ENCODE measurements at places on chromosomes 11 and 22.
A peak's percentile ranks its signal among the peaks of the same experiment; 100 is the strongest.

- no peak for DNase-seq
Observed at GRCh38 chr22:29617922-29618629, 14.6 kb downstream of the NF2 start.

DNA sequence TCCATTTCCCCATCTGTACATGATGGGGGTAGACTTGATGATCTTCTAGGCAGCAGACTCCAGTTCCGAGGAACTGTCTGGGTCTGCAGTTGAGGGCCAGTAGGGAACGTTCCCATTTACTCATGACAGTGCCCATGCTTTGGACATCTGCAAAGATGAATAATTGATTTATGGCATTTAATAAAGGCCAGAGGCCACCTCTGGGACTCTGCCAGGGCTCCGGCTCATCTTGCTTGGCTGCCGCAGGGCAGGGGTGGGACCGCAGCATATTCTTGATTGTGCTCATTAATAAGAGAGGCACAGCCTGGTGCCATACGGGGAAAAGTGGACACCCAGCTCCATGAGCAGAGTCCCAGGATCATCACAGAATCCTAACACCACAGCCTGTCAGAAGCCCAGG is 28.1 kb upstream of the KLHL35 start:
- no peak for DNase-seq

GRCh38 chr11:125494974-125495725 is 915 bp downstream of the FEZ1 start:
- no peak for DNase-seq

GRCh38 chr11:66081505-66081904 is 11.4 kb downstream of the PACS1 start:
- no peak for DNase-seq

DNA sequence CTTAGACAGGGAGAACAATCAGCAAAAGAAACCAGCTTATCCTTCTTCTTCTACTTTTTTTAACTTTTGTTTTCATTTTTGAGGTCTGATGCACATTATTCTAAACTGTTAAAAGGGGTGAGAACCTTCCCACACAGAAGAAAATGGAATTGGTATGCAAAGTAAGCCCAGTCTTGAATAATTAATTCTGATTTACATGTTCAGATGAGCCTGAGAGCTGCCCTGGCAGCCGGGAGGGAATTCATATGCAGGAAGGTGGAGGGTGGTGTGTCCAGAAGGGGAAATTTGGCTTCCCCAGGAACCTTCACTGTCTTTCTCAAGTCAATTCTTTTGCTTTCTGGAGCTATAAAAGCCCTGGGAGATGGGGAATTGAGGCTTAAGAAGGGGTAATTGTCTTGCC is 181.0 kb downstream of the INSC start:
- DNase-seq: no peak

DNA sequence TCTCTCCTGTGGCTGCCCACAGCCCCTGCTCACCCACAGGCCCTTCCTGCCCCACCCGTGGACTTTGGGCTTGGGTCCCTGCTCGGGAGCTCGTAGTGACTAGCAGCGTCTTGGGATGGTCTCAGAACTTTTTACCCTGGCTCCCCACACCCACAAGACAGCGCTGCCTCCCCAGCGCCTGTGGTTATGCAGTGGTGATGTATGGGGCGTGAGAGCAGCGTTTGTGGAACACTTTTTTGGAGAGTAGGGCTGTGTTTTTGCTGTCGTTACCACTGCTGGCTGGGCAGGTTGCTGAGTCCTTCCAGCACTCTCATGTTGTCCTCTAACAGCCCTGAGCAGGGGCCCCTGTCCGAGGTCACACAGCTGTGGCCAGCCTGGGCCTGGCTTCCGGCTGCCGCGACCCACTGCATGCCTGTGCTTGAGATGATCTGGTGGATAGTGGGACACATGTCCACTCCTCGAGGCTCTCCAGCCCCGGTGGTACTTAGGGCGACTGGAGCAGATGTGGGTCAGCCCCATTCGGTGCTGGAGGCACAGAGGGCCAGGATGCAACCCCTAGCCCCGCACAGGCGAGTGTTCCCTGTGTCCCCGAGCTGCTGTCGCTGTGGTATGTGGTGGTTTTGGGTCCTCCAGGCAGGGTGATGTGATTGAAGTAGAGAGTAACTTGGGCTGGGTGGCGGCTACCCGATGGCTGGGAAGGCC is 7.1 kb upstream of the GRAMD4 start:
- no peak for DNase-seq

GRCh38 chr22:41217553-41218157 is 12.5 kb downstream of the L3MBTL2 start:
- DNase-seq: peak; percentile 95

- peak; percentile 57 for DNase-seq
Observed at GRCh38 chr11:86303257-86303656, 1.2 kb downstream of the HIKESHI start.

- no peak for DNase-seq
Observed at GRCh38 chr22:39994566-39995392, at the start of gene FAM83F. Gene FAM83F (plus strand): TSS chr22:39994954. CDS start chr22:39995043, 89 bp downstream.

- DNase-seq: peak; percentile 75
Observed at GRCh38 chr22:30947816-30948454, 20.6 kb downstream of the MORC2 start.

GRCh38 chr22:37775785-37776638 is 31.7 kb upstream of the GCAT start:
- no peak for DNase-seq

- DNase-seq: no peak
Observed at GRCh38 chr11:79809487-79809886, 368.7 kb upstream of the TENM4 start.

DNA sequence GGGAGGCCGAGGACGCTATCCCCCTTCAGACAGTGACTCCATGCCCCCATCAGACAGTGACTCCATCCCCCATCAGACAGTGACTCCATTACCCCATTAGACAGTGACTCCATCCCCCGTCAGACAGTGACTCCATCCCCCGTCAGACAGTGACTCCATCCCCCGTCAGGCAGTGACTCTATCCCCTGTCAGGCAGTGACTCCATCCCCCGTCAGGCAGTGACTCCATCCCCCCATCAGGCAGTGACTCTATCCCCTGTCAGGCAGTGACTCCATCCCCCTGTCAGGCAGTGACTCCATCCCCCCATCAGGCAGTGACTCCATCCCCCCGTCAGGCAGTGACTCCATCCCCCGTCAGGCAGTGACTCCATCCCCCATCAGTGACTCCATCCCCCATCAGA is 9.1 kb upstream of the TTLL8 start:
- DNase-seq: no peak

DNA sequence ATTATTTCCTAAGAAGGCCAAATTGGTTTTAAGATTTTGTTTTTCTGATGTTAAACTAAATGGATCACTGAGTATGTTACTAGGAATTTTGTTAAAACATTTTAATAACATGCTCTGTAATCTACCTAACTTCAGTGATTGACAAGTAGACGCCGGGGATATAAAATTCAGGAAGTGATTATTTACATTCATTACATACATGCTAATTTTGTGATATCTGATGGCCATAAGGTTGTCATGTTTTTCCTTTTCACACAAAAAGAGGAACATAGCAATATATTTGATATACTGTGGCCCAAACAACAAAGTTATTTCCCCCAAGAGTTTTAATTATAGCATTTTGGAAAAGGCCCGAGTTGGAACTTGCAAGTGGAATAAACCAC is 12.1 kb downstream of the SCUBE1 start:
- DNase-seq: peak; percentile 60

All from A673 (cell line).